Kidney epithelial cell (primary cell): ENCODE measurements at places on chromosomes 12 and 14. TPM values are rescaled to one million over a fixed set of nuclear protein-coding genes. Genes with fewer than 3 reads are reported as not detected.

GRCh38 chr14:34003082-34003668 is 52.3 kb upstream of the EGLN3 start:
- DNase-seq = no peak

DNA sequence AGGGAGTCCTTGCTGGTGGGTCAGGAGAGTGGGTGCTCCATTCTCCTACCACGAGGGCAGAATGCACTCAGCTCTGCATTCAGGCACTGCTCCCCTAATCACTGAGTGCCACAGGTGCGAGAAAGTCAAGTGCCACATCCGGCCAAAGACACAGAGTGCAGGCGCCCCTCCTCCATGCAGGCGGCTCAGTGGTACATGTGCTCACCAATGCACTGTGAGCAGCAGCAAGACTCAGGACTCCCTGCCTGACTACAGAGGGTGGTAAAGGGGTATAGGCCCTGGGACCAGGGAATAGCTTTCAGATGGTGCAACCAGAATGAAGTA is 32.9 kb downstream of the ZFYVE21 start:
- no peak for DNase-seq

The GPR132 gene
- 1.7 and 1.9 TPM in 2 replicates for total RNA-seq

The TMEM260 gene
- total RNA-seq = 14.8 and 16.5 TPM in 2 replicates

DNA sequence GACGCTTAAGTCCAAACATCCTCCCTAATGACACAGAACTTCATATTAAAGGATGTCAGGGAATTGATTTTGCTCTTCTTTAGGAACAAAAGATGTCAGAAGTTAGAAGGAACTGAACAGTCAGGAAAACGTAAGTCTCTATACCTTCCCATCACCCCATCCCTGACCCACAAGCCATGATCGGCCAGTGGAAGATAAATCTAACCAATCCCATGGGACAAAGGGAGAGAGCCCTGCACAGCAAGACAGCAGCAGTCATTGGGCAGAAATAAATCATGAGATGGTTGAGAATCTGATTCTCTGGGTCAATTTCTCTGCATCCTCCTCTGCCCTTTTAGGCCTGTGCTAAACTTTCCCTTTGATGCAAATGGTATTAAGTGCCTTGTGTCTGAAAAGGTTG is 414.9 kb downstream of the RGS6 start:
- no peak for DNase-seq

GRCh38 chr12:123223241-123223668 is 9.7 kb downstream of the MPHOSPH9 start:
- DNase-seq = no peak
